CD4-positive, CD25-positive, alpha-beta regulatory T cell (primary cell): ENCODE measurements at places on chromosomes 13 and 19. TPM values are rescaled to one million over a fixed set of nuclear protein-coding genes. Genes with fewer than 3 reads are reported as not detected.

GRCh38 chr13:51929699-51930098 is 67.9 kb downstream of the CCDC70 start:
- no peak for DNase-seq

DNA sequence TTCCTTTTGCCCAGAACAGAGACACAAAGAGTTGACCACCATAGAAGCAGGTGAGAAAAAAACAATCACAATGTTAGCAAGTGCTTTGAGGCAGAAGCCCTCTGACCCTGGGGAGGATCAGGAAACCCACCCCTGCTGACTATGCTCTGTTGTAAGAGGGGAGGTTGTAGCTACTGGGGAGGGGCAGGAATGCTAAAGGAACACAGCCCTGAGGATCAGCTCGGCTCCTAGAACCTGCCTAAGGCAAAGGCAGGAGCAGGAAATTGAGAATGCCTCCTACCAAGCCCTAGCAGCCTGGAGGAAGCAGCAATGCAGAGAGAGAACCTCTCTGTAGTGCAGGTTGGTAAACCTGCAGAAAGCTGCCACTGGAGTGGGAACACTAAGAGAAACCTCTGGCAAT is 624.0 kb upstream of the KLF12 start:
- DNase-seq = no peak

SYT3 gene
- total RNA-seq = not detected

DNA sequence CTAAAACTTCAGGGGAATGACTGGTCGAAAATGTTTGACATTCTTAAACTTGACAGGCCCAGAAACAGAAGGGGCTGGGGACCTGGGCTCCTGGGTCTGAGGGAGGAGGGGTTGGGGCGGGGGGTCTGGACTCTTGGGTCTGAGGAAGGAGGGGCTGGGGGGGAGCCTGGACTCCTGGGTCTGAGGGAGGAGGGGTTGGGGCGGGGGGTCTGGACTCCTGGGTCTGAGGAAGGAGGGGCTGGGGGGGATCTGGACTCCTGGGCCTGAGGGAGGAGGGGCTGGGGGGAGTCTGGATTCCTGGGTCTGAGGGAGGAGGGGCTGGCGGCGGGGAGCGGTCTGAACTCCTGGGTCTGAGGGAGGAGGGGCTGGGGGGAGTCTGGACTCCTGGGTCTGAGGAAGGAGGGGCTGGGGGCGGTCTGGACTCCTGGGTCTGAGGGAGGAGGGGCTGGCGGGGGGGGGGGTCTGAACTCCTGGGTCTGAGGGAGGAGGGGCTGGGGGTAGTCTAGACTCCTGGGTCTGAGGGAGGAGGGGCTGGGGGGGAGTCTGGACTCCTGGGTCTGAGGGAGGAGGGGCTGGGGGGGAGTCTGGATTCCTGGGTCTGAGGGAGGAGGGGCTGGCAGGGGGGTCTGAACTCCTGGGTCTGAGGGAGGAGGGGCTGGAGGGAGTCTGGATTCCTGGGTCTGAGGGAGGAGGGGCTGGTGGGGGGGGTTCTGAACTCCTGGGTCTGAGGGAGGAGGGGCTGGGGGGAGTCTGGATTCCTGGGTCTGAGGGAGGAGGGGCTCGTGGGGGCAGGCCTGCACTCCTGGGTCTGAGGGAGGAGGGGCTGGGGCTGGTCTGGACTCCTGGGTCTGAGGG is 5.5 kb upstream of the KLK6 start:
- no peak for DNase-seq

DNA sequence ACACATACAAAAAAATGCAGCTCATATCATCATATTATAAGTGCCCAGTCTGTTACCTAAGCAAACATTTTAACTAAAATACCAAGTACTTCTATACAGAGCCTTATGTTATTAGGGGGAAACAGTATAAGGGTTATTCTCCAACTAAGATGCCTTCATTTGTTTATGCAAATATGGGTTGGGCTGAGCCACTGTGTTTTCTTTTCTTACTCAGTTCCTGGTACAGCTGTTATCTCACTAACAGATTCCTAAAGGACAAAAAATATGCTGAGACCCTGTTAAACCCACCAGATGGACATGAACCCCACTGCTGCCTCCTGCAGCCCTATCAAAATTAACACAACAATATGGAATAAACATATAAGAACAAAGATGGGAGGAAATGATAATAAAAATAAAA is 34.5 kb upstream of the SMAD9 start:
- DNase-seq = no peak

DNA sequence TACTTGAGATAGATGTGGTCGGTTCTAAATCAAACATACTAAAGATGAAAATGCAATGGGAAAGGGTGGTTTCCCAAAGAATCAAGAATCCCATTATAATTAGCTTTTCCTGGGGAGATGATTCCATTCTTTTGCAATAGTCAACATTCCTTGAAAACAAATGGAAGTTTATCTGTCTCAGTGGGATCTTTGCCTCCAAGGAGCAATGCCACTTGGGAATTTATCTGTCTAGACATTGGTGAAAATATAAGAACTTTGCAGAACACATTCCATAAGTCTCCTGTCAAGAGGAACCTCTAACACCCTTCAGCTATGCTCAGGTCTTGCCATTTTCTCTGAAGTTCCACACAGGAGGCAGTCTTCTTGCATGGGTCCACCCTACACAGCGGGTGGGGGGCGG is 152.5 kb downstream of the KCTD12 start:
- DNase-seq = no peak

GRCh38 chr19:48565090-48565489 is 13.1 kb downstream of the SULT2B1 start:
- DNase-seq = no peak
